ENCODE measurements at places on chromosomes 5 and 9.
A peak's percentile ranks its signal among the peaks of the same experiment; 100 is the strongest.

DNA sequence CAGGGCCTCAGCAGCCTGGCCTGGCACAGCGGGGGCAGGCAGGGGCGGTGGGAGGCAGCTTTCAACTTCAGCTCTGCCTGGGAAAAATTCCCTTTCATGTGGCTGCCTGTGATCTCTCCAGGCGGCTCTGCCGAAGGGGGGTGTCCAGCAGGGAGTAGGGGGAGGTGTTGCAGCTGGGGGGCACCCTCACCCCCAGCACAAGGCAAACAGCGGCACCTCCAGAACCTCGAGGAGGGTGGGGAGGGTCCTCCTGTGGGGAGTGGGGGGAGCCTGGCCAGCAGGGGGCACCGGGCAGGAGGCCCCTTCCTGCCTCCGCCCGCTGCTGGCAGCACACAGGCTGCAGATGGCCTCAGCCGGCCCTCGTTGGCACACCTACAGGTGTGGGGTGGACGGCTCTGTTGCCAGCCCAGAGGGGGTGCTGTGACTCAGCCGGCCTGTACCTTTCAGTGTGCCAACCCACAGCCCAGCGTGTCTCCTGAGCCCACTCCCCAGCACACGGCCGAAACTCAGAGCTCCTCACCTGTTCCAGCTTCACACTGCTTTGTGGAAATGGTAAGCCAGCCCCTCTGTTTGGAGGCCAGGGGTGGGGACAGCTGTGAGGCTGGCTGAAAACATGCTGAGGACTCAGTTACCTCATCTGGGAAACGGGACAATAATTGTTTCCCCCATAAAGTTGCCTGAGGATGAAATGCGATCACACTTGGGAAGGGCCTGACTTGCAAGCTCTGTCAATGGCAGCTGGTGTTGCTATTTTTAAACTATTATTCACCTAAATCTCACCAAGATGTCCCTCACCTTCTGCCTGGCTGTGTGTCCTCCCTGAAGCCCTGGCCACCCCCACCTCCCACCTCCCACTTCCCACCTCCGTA lies 37.0 kb downstream of the CXXC5 start:
- DNase-seq: no peak

DNA sequence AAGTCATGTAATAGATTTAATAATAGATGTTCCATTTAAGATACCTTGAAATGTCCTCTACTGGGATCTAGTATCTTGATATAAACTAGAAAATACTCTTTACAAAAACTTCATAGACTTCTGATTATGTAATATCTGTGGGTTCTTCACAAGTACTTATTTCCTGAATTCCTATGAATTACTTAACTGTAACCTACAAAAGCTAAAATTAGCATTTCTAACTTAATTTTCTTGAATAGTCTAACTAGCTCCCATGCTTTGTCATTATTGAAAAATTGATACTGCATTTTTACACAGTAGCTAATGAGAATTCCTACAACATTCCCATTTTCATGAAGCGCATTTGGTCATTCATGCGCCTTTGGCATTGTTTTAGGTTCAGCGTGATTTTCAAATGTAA lies 1828.2 kb downstream of the MAT2B start:
- DNase-seq: no peak

GRCh38 chr5:138035605-138036537 lies 3.0 kb upstream of the FAM13B start:
- peak; percentile 34 for DNase-seq

DNA sequence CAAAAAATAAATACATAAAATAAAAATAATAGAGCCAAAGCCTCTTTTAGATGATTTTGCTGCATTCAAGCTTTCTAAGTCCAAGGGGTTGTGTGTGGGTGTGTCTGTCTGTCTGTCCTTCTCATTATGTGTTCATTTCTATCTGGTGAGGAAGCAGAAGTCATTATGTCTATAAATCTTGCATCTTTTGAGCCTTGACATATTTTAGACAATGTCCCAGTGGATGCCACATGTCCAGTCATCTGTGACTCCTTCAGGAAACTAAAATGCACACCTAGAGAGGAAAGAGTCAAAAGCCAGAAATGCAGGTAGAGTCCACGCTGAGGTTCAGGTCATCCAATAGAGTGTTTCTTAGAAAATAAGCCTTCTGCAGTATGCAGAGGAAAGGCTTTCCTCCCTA lies 80.9 kb downstream of the GALNT10 start:
- no peak for DNase-seq

GRCh38 chr5:99058466-99058865 lies 129.7 kb upstream of the CHD1 start:
- DNase-seq: no peak

DNA sequence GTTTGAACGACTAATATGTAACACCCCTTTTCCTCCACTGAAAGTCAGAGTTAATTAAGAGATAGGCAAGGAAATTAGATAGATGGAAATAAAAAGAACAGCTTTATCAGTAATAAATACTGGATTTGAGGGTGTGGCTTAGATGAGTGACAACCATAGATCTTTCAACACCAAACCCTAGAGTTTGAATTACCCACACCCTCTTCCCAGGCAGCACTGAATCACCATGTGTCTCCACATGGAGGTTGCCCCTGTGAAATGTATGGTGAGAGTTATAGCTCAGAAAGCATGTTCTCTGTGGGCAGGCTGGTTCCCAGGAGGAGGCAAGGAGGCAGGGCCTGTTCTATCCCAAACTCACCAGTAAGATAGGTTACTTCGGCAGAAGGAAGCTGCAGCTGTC lies 69.7 kb downstream of the TMEM174 start:
- no peak for DNase-seq

- DNase-seq: no peak
These were observed 28.2 kb downstream of the ABCA1 start for GRCh38 chr9:104899759-104900247.

DNA sequence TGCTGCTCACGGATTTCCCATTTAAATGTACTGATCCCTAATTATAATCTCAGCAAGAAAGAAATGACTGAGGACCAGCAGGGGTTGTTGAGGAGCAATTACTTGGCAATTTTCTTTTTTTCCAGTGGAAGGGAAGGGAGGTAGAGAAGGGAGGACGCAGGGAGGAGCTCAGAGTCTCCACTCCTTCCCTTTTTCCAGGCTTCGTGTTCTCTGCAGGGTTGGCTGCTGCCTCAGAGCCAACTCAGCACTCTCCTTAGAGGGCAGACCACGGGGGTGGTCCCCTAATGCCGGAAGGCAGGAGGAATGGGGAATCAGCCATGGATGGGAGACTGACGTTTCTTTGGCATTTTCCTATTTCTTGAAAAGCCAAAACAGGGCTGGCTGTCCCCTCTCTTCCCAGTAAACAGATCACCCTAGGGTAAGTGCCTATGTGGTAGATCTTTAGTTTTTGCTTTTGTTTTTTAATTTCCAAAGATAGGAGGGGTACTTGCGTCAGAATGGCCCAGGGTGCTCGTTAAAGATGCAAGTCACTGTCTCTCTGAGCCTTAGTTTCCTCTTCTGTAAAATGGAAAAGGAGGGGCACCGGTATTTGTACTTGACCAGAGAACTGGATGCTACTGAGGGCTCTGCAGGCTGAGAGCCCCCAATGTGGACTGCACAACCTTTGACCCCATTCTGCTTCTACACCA lies 39.6 kb upstream of the LCP2 start:
- DNase-seq: no peak

GRCh38 chr5:146466521-146467349 lies 19.6 kb downstream of the TCERG1 start:
- DNase-seq: no peak

DNA sequence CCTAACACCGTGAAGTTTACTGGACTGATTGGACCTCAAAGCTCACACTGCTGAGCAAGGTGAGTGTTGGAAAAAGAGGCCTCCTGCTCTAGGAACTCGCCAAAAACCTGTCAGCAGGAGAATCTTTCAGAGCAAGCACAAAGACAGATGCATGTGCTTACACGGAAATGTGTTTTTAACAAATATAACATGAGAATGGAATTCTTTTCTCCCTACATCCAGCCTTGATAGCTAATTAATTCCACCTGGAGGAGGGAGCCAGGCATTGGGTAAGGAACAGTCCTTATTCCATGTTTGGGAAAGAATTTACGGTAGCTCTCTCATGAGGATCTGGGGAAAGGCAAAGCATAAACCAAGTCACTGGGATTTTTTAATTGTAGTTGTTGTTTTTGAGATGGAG lies 98.8 kb downstream of the KLF4 start:
- no peak for DNase-seq

- peak; percentile 23 for DNase-seq
These were observed 33.8 kb upstream of the ANXA2R start for GRCh38 chr5:43073597-43074546.

- no peak for DNase-seq
These were observed 4.0 kb downstream of the ADGRD2 start for GRCh38 chr9:124454296-124454695.

GRCh38 chr5:174563899-174564298 lies 160.5 kb upstream of the MSX2 start:
- no peak for DNase-seq

DNA sequence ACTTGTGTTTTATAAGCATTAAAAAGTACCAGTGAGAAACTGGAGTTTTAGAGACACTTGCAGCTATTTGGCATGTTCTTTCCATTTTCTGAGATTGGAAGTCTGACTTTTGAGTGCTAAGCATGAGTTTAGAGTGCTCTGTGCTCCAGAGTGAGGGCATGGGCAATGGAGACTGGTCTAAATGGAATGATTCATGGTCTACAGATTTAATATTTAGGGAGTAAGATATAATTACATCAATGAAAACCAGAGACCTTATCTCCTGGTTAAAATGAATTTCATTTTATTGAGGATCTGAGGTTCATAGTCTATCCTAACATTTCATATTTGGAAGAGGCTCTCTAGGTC lies 135.9 kb upstream of the RPS23 start:
- no peak for DNase-seq

- no peak for DNase-seq
These were observed 6.1 kb downstream of the S100Z start for GRCh38 chr5:76855961-76856360.

DNA sequence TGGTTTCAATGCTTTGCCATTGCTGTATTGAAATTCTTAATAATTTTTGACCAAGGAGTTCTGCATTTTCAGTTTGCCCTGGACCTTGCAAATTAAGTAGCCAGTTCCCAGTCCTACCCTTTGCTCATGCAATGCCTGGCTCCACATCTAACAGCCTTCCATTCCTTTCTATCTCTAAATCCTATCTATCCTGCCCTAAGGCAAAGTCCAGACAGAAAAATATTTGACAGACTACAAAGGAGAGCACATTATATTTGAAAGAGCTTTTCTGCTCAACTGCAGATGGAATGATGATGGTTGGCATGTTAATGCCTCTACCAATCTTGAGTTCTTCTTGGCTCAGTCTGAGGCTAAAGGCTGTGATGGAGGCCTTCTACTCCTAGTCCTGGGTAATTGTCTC lies 15.5 kb downstream of the SLC22A4 start:
- DNase-seq: no peak

- no peak for DNase-seq
These were observed 103.6 kb upstream of the CHD1 start for GRCh38 chr5:99032234-99033013.

DNA sequence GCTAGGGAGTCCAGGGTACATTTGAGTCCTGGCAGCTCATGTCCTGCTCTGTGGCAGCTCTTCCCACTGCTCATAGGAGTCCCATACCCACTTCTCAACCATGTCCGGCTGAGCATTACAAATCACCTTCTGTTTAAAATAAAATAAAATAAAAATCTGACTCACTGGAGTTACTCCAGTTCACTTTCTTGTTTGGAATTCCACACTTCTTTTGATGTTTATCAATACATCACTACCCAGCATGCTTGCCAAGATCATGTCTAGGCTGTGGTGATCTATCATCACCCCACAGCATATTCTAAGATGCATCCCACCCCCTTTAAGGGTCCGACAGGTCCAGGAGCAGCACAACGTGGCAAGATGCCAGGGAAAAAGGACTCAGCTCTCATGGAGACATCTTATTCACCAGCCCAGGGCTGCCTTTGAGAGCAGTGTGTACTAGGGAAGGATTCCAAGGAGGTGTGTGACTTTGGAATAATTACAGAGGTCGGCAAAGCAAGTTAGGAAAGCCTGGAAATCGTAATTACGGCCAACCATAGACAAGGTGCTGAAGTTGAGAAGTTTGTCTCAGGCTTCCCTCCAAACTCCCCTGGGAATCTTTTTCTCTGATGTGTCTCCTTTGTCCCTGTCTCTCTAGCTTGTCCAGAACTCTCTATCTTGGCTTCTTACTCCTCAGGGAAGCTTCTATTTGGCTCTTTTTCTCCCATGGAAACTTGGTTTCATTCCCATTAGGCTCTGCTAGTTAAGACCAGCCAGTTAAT lies 111.4 kb upstream of the SLC1A3 start:
- no peak for DNase-seq

GRCh38 chr9:101027733-101028345 lies 688 bp upstream of the PLPPR1 start:
- DNase-seq: no peak

GRCh38 chr5:18720002-18720401 lies 1085.7 kb downstream of the TAF11L14 start:
- DNase-seq: no peak

- DNase-seq: peak; percentile 34
These were observed 3.7 kb upstream of the GNPDA1 start for GRCh38 chr5:142016556-142016955.

DNA sequence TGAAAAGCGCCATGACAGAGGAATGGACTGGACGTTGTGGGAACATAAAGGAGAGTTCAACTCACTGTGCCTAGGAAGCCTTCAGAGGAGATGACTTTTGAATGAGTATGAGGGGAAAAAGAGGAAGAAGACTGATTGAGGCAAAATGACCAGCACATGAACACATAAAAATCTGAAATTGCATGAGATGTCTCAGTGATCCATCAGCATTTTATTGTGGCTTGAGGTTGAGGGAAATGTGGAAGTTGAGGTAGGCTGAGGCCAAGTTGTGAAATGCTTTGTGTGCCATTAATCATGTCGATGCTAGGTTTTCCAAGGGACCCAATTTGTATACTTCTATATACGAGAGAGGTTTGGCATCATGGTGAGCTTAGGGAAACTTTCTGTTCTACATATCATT lies 140.9 kb upstream of the TLX3 start:
- DNase-seq: no peak

DNA sequence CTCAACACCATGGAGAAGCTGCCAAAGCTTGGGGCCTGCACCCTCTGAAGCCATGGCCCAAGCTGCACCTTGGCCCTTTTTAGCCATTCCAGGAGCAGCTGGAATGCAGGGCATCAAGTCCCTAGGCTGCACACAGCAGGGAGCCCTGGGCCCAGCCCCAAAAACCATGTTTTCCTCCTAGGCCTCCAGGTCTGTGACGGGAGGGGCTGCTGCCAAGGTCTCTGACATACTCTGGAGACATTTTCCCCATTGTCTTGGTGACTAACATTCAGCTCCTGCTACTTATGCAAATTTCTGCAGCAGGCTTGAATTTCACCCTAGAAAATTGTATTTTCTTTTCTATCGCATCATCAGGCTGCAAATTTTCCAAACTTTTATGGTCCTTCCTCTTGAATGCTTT lies 64.6 kb downstream of the ELOVL7 start:
- DNase-seq: no peak

GRCh38 chr9:89844075-89844474 lies 239.3 kb downstream of the GADD45G start:
- no peak for DNase-seq

- DNase-seq: no peak
These were observed 48.9 kb downstream of the PTPN3 start for GRCh38 chr9:109449036-109449798.

- no peak for DNase-seq
These were observed 128.3 kb downstream of the SLF1 start for GRCh38 chr5:94746731-94747124.

GRCh38 chr9:131706608-131706970 lies 33.3 kb downstream of the RAPGEF1 start:
- no peak for DNase-seq

- DNase-seq: no peak
These were observed 1.5 kb upstream of the LYSMD3 start for GRCh38 chr5:90530736-90531487.

GRCh38 chr5:142688281-142688989 lies 2.5 kb upstream of the FGF1 start:
- no peak for DNase-seq

GRCh38 chr9:91074866-91075265 lies 273.2 kb downstream of the SYK start:
- DNase-seq: no peak

Measured in stimulated activated CD4-positive, alpha-beta T cell treated with anti-CD3 and anti-CD28 coated beads, Interleukin-12 subunit alpha, Interleukin-12 subunit beta, amount 100 ng/mL, for 24 hours (primary cell).